ENCODE measurements at places on chromosomes 12 and 14.

DNA sequence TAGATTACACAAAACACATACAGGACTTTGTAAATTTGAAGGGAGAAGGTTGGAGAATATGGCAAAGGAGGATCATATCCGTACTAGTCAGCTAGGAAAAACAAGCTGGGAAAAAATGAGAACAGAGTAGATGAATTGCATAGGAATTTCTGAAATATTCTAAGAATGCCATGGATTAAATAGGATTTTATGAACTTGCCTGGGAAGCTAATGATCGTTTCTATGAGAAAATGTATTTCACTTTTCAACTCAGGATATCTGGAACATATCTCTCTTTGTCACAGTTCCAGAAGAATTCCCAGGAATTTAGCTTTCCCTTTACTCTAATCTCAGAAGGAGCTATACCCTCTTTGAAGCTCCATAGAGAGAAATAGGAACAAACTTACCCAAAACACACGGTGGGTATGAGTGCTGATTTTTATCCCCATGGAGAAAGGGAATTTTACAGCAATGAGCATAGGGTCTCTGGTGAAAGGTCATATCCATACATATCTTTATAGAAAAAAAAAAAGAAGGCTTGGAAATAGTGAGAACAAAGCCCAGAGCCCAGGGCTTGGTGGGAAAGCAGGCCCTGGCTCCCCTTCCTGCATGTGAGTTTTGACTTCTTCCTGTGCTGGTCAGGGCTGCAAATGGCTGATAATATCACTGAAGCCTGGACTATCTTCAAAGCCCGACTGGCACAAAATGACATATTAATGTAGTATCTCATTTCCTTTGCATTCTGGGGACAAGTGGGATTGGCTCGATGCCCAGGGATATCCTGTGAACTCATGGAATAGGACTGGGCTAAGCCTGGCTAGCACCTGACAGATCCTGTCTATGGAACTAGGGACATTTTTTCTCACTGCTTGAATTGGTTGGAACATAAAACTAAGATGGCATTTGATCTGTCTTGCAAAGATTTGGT, 136.3 kb downstream of the AEBP2 start:
- DNase-seq = peak; percentile 18

- no peak for DNase-seq
Measured at GRCh38 chr12:106309671-106310505, 7.4 kb downstream of the TCP11L2 start.

DNA sequence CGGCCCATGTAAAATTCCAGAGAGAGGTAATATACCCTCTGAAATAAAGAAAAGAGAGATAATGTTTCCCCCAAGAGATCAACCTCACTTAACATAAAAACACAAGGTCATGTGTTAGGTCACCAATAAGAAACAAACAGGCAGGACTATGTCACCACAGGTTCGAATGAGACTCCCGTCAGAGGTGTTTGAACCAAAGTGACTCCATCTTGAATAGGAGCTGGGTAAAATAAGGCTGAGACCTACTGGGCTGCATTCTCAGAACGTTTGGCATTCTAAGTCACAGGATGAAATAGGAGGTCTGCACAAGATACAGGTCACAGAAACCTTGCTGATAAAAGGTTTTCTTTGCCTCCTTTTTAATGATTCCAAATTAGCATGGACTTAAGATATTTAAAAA, 6.5 kb downstream of the PYGL start:
- no peak for DNase-seq

GRCh38 chr12:127819056-127819455, 447.9 kb upstream of the TMEM132C start:
- no peak for DNase-seq

GRCh38 chr12:109567296-109567695, 6.0 kb downstream of the MMAB start:
- DNase-seq = no peak

Measured in NCI-H187 (cell line).